Left ventricle myocardium inferior (tissue), 1 donor: ENCODE measurements at places on chromosomes 4 and X. TPM values are rescaled to one million over a fixed set of nuclear protein-coding genes. Genes with fewer than 3 reads are reported as not detected.

DNA sequence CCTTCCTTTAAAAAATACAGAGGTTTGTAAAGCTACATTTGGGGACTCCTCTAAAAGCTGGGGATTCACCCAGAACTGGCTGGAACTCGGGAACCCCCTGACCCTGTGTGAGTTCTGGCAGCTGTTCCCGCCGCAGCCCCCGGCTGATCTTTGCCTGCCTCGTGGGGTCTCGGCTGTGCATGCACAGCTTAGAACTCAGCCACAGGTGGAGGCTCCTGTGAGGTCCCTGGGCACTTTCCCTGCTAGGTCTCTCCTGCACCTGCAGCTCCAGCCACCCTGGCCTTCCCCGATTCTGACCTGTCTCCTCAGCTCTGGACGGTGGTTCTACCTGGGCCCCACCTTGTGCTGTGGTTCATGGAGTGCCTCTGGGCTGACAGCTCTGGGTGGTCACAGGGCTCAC, 48.6 kb upstream of the HGFAC start:
- no peak overlapping the region for H3K27ac ChIP-seq
- no peaks in the 10 kb centered on the region for H3K36me3 ChIP-seq
- no peaks in the 10 kb centered on the region for H3K27me3 ChIP-seq
- DNase-seq: no peak
- no peak overlapping the region for H3K4me3 ChIP-seq
- peaks cover 14% of the 10 kb centered on the region for H3K4me1 ChIP-seq

DNA sequence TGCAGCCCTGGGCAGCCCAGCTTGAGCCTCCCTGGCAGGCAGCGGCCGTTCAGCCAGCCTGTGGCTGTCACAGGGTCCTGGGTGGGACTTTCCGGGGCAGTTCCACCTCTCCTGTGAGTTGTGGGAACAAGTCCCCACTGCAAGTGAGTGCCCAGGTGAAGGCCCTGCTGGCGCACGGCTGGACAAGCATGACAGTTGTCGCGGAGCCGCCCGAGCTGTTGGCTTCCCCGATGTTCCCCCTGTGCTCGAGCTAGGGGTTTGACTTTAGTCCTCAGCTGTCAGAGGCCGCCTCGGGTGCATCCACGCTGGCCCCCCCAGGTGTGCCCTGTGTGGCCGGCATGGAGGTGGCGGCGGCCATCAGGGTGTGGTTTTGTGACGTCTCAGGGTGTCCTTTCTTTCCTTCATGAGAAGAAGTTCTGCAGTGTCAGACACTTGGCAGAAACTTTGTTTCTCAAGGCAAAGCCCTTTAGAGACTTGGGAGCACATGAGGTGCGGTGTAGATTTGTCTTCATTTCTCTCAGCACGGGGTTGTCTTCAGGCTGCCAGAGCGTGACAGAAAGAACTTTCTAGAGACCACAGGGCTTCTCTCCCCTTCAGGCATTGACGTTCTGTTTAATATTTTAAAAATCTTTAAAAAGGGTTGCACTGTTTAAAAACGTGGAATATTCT, 69.4 kb upstream of the HGFAC start:
- no peak overlapping the region for H3K4me3 ChIP-seq
- H3K4me1 ChIP-seq: peaks cover 50% of the 10 kb centered on the region
- H3K27me3 ChIP-seq: no peaks in the 10 kb centered on the region

DNA sequence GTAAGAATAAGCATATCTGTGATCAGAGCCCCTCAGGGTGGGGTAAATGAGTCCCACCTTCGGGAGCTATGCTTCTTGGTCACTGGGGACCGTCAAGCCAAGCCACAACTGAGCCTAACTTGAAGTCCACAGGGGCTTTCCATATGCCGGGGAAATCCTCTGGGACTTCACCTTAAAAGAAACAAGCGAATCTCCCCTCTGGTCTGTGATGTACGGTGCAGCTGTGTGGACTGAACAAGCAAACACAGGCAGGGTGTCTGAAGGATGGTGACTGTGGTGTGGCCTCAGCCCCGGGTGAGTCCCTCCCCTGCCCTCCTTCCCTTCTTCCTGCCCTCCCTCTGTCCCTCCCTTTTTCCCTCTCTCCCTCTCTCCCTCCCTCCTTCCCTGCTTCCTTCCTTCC, 29.7 kb upstream of the PPP2R2C start:
- H3K27me3 ChIP-seq: peaks cover 39% of the 10 kb centered on the region
- no peak overlapping the region for H3K27ac ChIP-seq
- no peaks in the 10 kb centered on the region for H3K36me3 ChIP-seq

DNA sequence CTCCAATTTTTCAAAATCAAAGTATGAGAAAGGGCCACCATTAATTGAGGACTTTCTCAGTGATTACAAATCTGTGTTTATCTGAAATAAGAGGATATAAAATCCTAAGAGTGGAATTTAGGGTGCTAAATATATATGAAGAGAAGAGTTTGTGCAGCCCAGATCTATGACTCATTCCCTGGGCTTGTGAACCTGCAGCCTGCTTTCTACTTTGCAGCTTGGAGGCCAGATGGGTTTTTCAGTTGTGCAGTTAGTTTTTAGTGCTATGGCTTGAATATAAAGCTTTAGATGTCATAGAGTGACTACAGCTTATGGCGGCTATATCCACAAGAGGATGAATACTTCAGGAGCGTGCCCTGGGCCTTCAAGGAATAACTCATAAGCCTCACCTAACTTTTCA, 1391.1 kb downstream of the FSTL5 start:
- no peak overlapping the region for H3K27ac ChIP-seq
- DNase-seq: no peak
- no peaks in the 10 kb centered on the region for H3K36me3 ChIP-seq
- H3K27me3 ChIP-seq: no peaks in the 10 kb centered on the region

- H3K27me3 ChIP-seq: no peaks in the 10 kb centered on the region
- H3K4me3 ChIP-seq: no peak overlapping the region
- H3K4me1 ChIP-seq: no peaks in the 10 kb centered on the region
- H3K36me3 ChIP-seq: no peaks in the 10 kb centered on the region
Measured at GRCh38 chr4:20305976-20306375, 54.3 kb downstream of the SLIT2 start.

GRCh38 chr4:155675709-155676429, 9.2 kb downstream of the GUCY1A1 start:
- no peaks in the 10 kb centered on the region for H3K27me3 ChIP-seq
- DNase-seq: no peak
- peaks cover 94% of the 10 kb centered on the region for H3K4me1 ChIP-seq

- no peak overlapping the region for H3K4me3 ChIP-seq
- H3K27me3 ChIP-seq: no peaks in the 10 kb centered on the region
- no peaks in the 10 kb centered on the region for H3K4me1 ChIP-seq
- H3K36me3 ChIP-seq: no peaks in the 10 kb centered on the region
- no peak overlapping the region for H3K27ac ChIP-seq
- DNase-seq: no peak
Measured at GRCh38 chr4:133600008-133600407, 450.9 kb downstream of the PCDH10 start.

Gene VGLL1
- total RNA-seq: not detected

Gene SMAD1
- total RNA-seq: 10.1 TPM
